ENCODE measurements at places on chromosomes 3 and 15.

DNA sequence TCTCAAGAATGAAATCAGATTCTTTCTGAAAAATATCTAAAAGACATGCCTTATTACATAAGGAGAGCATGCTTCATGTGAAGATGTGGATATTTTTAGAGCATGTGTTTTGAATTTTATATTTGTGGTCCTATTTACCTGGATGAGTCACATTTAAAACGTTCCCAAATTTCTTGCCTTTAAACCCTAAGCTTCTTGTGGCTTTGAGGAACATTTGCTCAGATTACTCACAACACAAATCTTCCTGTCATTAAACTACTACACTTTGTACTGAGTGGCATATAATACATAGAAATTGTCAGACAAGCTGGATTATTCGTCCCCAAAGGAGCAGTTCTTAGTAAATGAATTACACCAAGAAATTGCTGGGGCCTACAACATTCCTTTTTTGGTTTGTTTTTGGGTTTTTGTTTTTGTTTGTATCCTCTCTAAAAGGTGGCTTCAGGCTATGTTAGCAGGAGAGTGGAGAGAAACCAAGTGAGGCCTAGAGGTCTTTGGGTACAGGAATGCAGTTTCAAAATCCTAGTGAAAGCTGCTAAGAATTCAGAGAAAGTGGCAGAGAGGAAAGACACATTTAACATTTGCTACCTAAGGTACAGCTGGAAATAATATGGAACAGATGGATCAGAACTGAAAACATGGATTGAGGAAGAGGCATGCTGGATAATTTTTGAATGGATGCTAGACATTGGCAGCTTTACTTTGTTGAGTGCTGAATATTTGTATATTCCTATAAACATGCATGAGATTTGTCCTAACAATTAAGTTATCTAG, 128.1 kb downstream of the RPL22L1 start:
- DNase-seq = no peak

DNA sequence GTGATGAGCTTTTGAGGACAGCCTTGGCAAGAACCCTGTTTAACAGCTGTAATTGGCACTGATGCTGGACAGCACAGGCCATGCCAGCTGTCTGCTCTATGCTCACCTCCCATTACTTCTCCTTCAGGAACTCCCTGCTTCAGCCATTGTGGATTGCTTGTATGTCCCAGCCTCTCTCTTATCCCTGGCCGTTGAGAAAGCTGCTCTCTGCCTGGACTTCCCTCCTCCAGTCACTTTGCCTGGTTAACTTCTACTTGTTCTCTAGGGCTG, 444.5 kb downstream of the EPHB1 start:
- DNase-seq = no peak

- DNase-seq = no peak
Observed at GRCh38 chr3:189573004-189573403, 58.2 kb upstream of the TP63 start.

GRCh38 chr15:92666780-92667179, 11.2 kb upstream of the FAM174B start:
- no peak for DNase-seq

DNA sequence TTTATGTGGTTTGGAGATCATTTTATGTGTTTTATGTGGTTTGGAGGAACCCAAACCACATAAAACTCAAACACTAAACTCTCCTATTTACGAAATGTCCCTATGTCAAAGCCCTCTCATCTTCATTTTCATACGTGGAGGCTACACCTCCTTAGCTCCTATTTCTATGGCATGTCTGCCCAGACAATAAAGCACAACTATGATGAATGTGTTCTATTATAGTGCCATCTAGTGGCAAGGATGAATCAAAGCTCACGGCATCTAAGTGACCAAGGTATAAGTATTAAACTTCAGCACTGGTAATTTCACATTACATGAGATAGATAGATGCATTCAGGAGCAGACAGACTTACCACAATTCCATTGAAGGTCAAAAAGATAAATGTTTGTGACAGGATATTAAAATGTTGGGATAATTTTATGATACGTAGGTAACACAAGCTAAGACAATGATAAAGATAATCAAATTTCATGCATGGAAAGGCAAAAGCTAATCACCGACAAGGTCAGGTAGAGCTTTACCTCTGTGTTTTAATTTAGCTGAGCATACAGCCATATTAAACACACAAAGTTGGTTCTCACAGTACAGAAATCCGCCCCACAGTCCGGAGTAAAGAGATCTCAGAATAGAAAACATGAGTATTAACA, 130.6 kb upstream of the FHIT start:
- DNase-seq = peak; percentile 62

DNA sequence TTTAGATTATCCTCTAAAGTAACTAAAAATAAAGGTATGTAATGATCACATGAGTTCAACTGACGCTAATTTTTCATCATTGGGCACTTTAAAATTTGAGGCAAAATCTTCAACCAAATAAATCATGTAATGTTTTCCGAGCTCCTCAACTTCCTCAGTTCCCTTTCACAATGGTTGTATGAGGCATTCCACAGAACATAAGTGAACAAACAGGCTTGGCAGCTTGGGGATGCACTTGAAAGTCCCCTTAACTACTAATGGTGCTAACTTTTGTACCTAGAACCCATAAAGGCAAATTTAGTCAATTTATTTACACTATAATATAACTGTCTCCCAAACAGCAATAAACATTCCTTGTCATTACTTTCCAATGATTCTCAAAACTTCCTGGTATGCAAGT, 1137.9 kb downstream of the ROBO2 start:
- DNase-seq = no peak

DNA sequence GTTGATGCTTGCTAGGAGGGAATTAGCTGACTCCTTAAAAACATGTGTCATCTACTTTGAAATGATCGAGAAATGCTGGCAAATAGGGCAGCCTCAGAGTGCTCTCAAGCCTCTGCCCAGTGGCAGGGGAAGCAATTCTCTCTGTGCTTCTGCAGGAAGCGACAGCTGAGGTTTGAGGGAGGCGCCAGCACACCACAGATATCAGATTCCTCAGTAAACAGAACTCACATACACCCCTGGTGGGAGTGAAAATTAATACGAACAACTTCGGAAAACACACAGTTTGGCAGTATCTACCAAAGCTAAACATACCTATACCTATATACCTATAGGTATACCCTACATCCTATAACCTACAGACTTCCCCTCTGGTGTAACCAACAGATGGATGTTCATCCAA, 61.3 kb downstream of the NSMCE3 start:
- no peak for DNase-seq

- DNase-seq = no peak
Observed at GRCh38 chr3:39469945-39470344, 2.5 kb downstream of the MOBP start.

GRCh38 chr3:54836871-54837270, 91.0 kb downstream of the LRTM1 start:
- DNase-seq = no peak

- DNase-seq = no peak
Observed at GRCh38 chr3:109642025-109642424, 304.7 kb upstream of the DPPA4 start.

DNA sequence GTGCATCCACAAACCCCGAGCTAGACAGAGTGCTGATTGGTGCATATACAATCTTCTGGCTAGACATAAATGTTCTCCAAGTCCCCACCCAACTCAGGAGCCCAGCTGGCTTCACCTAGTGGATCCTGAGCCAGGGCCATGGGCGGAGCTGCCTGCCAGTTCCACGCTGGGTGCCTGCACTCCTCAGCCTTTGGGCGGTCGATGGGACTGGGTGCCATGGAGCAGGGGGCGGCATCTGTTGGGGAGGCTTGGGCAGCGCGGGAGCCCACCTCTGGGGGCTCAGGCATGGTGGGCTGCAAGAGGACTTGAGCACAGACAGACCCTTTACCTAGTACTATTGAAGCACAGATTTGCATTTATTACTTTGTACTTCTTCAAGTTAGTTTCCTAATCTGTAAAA, 57.5 kb downstream of the ZPLD1 start:
- no peak for DNase-seq

DNA sequence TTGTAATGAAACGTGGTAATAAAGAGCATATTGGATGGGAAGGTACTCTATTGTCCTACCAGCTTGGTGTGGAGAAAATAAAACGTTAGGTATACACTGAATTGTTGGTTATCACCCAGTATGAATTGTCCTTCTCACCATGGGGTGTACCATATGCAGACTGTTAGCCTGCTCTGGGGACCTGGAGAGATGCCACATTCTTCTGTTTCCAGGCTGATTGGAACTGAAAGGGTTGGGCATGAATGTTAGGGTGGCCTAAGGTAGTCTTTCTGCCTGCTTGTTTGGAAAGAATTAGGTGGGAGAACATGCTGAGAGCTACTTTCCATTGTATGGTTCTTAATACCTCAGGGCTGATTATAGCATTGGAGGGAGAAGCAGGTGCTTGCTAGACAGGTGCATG, 340.6 kb downstream of the PTPRG start:
- DNase-seq = no peak

- peak; percentile 86 for DNase-seq
Observed at GRCh38 chr15:60255390-60255789, 142.4 kb downstream of the ANXA2 start.

- DNase-seq = no peak
Observed at GRCh38 chr15:83380059-83380458, 67.1 kb upstream of the SH3GL3 start.

GRCh38 chr15:64006642-64007041, 39.6 kb downstream of the DAPK2 start:
- no peak for DNase-seq

GRCh38 chr3:71310980-71311660, 272.4 kb downstream of the FOXP1 start:
- no peak for DNase-seq

- DNase-seq = no peak
Observed at GRCh38 chr15:55358471-55358870, 39.4 kb downstream of the PIGB start.

GRCh38 chr15:26232691-26233090, 369.6 kb upstream of the ATP10A start:
- no peak for DNase-seq

DNA sequence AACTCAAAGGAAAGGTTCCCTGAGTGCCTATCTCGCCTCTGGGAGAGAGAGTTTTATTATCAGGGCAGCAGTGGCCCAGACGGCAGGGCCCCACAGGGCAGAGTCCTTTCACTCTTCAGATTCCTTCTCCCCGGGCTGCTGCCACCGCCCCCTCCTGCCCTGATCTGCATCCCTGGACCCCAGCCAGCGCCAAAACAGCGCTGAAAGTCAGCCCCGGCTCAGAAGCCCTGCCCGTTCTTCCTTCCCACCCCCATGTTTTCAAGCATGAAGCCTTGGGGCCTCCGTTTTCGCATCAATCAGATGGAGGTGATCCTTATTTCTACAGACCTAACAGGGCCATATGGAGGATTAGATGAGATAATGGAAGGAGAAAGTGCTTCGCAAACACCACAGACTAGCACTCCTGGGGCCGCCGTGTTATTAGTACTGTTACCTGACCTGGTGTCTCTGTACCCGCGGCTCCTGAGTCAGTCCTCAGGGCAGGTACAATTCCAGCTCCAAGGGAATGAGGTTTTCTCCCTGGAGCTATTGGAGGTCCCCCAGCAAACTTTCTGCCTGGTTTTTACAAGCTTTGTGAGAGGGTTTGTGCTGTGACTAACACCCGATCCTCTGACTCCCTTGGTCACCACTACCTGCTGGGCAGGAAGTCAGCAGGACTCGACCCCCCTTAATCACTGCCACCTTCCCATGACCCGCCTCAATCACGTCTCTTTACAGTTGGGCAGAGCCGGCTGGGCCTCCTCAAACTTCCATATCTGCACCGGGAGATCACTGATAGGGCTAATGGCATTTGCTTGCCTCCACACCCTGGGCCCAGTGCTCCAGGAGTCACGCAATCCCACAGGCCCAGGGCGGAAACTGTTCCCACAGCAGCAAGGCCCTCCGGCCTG, 39.5 kb upstream of the TSEN2 start:
- DNase-seq = no peak

DNA sequence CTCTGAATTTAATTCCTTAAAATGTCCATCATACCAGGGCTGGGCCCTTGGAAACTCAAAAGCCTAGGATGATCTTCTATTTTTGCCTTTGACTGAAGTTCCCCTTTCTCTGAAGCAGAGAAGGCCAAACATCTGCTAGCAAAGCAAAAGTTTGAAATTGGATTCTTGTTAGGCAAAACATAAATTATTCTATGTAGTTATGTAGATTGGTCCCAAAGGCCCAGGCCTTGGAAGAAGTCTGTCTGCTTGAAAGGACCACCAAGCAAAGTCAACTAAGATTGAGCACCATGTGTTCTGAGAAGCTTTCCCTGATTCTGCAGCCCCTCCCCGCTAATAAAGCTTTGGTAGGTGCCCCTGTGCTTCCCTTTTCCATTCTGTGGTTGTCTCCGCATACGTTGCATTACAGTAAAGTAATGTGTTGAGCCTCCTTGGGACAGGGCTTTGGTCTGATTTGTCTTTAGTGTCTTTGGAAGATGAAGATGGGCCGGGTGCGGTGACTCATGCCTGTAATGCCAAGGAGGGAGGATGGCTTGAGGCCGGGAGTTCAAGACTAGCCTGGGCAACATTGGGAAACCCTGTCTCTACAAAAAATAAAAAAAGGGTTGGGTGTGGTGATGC, 56.4 kb downstream of the RPL39L start:
- peak; percentile 5 for DNase-seq

DNA sequence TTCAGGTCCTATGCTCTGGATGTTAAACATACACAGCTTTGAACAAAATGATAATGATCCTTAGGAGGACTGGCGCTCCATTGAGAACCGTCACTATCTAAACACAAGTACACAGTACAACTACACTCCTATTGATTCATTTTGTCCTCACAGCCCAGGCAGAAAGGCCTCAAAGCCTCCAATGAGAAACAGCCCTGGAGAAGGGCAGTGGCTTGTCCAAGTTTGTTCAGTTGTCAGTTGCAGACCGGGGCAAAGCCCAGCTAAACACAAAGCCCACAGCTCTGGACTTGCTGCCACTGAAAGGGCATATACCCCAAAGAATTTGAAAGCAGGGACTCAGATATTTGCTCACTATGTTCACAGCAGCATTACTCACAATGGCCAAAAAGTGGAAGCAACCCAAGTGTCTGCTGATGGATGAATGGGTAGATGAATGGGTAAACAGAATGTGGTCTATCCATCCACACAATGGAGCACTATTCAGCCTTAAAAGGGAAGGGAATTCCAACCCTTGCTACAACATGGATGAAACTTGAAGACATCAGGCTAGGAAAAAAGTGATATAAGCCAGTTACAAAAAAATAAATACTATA, 34.7 kb downstream of the NUP210 start:
- no peak for DNase-seq

- DNase-seq = peak; percentile 86
Observed at GRCh38 chr3:13301286-13301987, 118.7 kb downstream of the NUP210 start.

GRCh38 chr3:180085122-180085710, 48.5 kb upstream of the PEX5L start:
- DNase-seq = no peak

- no peak for DNase-seq
Observed at GRCh38 chr3:127196466-127197299, 3.8 kb downstream of the PRR23E start.

- no peak for DNase-seq
Observed at GRCh38 chr3:72517921-72518424, 330.3 kb downstream of the SHQ1 start.

DNA sequence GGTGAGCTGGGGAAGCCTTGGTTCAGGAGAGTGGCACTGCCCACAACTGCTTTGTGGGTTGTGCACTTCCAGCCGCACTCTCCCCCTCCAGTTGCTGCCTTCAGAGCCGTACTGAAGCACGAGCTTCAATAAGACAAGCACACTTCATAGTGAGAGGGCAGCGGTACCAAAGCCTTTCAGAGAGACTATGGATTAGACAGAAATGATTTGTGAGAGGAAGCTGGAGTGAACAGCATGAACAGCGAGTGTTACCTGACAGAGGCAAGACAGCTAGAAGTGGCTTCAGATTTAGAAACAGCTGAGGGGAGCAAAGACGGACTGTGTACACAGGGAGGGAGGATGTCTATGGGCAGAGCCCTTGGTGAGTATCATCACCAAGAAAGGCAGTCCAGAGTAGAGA, 31.1 kb downstream of the HCLS1 start:
- DNase-seq = no peak
